Lower lobe of right lung (tissue), 2 donors: ENCODE measurements at places on chromosomes 2 and 18. TPM values are rescaled to one million over a fixed set of nuclear protein-coding genes. Genes with fewer than 3 reads are reported as not detected.

GRCh38 chr2:127545189-127545588, 9.7 kb downstream of the MYO7B start:
- H3K27ac ChIP-seq = no peak overlapping the region
- H3K27me3 ChIP-seq = peaks cover 3% of the 10 kb centered on the region
- DNase-seq = no peak
- H3K4me3 ChIP-seq = no peak overlapping the region
- H3K4me1 ChIP-seq = no peaks in the 10 kb centered on the region
- no peaks in the 10 kb centered on the region for H3K36me3 ChIP-seq

DNMT3A gene
- 35.6 TPM for total RNA-seq

GRCh38 chr18:11367351-11367750, 218.0 kb upstream of the PIEZO2 start:
- no peak overlapping the region for H3K27ac ChIP-seq
- H3K36me3 ChIP-seq = no peaks in the 10 kb centered on the region
- H3K4me1 ChIP-seq = no peaks in the 10 kb centered on the region
- no peaks in the 10 kb centered on the region for H3K27me3 ChIP-seq
- DNase-seq = no peak
- H3K4me3 ChIP-seq = no peak overlapping the region

DNA sequence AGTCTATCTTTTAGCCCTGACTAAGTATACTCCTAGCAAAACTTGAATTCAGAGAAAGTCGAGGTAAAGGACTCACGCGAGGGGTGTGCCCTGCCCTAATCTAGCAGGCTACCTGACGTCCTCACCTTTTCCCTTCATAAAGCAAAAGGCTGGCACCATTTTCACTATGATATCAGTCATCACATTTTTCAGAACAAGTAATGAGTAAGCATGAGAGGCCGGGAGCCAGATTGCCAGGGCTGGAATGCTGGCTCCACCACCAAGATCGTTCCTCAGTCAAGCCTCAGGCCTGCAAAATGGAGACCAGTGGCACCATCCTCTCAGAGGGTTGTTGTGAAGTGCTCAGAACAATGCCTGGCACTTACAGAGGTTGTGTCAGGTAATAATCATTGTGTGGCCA, 18.7 kb upstream of the NCKAP5 start:
- no peak overlapping the region for H3K4me3 ChIP-seq
- no peak overlapping the region for H3K27ac ChIP-seq
- no peaks in the 10 kb centered on the region for H3K36me3 ChIP-seq
- no peak for DNase-seq
- H3K4me1 ChIP-seq = no peaks in the 10 kb centered on the region
- H3K27me3 ChIP-seq = no peaks in the 10 kb centered on the region

UCN gene
- 4.0 TPM for total RNA-seq

- no peaks in the 10 kb centered on the region for H3K27me3 ChIP-seq
- H3K4me3 ChIP-seq = peak overlapping the region; percentile 45
- H3K27ac ChIP-seq = peak overlapping the region; percentile 62
- H3K4me1 ChIP-seq = peaks cover under 1% of the 10 kb centered on the region
Measured at GRCh38 chr2:230226051-230226551, 565 bp downstream of the SP140 start.

- H3K4me3 ChIP-seq = no peak overlapping the region
- H3K4me1 ChIP-seq = no peaks in the 10 kb centered on the region
- H3K27me3 ChIP-seq = no peaks in the 10 kb centered on the region
- H3K36me3 ChIP-seq = no peaks in the 10 kb centered on the region
- H3K27ac ChIP-seq = no peak overlapping the region
Measured at GRCh38 chr2:206958261-206958660, 18.9 kb downstream of the CPO start.

DNA sequence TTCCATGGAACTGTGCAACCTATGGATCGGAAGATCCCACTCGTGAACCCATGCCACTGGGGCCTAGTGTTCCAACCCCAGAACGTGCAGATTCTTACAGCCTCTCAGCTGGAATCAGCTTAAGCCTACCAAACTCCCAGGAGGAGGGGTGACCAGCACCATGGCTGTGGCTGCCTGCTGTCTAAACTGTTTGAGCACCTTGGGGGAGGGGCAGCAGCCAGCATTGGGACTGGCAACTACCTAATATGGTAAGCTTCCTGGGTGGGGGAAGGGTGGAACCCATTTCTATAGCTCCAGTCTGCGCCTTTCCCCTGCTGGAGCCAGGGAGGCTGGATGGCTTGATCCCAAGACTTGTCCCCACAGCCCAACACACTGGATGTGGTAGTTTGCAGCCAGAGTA, 10.7 kb upstream of the POLE4 start:
- H3K27me3 ChIP-seq = no peaks in the 10 kb centered on the region
- no peak overlapping the region for H3K4me3 ChIP-seq
- H3K4me1 ChIP-seq = no peaks in the 10 kb centered on the region
- no peaks in the 10 kb centered on the region for H3K36me3 ChIP-seq
- DNase-seq = no peak

GRCh38 chr2:236899950-236900640, 185.6 kb upstream of the COPS8 start:
- no peak overlapping the region for H3K27ac ChIP-seq
- H3K36me3 ChIP-seq = no peaks in the 10 kb centered on the region
- H3K4me3 ChIP-seq = no peak overlapping the region
- no peaks in the 10 kb centered on the region for H3K27me3 ChIP-seq
- no peaks in the 10 kb centered on the region for H3K4me1 ChIP-seq

DNA sequence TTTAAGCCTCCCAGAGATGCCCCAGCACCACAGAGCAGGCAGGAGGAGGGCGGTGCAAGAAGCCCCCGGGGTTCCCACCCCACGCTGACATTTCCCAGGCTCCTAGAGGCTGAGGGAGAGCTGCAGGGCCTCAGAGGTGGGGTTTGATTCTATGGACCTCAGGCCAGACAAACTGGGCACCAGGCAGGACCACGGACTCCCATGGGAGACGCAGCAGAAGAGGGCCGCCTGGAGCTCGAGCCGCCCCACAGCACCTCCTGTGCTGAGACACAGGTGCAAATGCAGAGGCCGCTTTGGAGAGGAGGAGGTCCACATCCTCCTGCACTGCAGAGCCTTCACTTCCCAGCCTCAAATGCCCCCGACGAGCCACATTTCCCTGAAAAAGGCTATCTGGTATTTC, 62.7 kb downstream of the PSMG2 start:
- no peak overlapping the region for H3K4me3 ChIP-seq
- no peak overlapping the region for H3K27ac ChIP-seq
- no peaks in the 10 kb centered on the region for H3K36me3 ChIP-seq
- no peaks in the 10 kb centered on the region for H3K4me1 ChIP-seq

RAB17 gene
- 60.1 TPM for total RNA-seq

DNA sequence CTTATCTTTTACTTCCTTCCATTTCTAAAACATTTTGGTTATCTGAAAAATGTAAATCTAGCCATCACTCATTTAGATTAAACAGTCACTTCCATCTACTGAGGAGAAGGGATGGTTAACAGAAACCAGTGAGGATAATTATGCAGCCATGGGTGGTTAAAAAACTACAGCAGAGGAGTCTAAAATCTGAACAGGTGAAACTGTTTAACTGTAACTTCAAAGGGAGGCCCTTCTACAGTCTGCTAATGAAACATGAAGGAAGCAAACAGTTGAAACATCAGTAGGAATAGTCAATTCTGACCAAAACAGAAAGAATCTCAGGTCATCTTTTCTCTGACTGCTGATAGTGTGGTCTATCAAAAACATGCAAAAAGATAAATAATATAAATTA, 71.0 kb downstream of the DTNB start:
- H3K36me3 ChIP-seq = no peaks in the 10 kb centered on the region
- H3K4me1 ChIP-seq = no peaks in the 10 kb centered on the region
- H3K4me3 ChIP-seq = no peak overlapping the region
- no peak overlapping the region for H3K27ac ChIP-seq
- H3K27me3 ChIP-seq = no peaks in the 10 kb centered on the region
- no peak for DNase-seq

- H3K36me3 ChIP-seq = no peaks in the 10 kb centered on the region
- no peak overlapping the region for H3K27ac ChIP-seq
Measured at GRCh38 chr2:171346723-171347557, 86.8 kb downstream of the METTL8 start.

SPHKAP gene
- 0.06 TPM for total RNA-seq

DNA sequence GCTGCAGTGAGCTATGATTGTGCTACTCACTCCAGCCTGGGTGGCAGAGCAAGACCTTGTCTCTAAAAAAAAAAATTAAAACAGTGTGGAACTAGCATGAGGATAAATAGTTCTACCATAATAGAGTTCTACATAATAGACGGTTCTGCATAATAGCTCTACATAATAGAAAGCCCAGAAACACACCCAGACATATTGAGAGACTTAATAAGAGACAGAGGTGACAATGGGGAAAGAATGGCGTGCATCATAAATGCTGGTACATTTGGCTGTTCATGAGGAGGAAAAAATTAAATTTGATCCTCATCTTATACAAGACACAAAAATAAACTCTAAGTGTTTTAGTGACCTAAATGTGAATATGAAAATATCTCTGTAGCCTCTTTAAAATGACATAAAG, 58.5 kb downstream of the PTRHD1 start:
- DNase-seq = no peak
- peaks cover 14% of the 10 kb centered on the region for H3K36me3 ChIP-seq
- H3K27ac ChIP-seq = no peak overlapping the region
- H3K4me1 ChIP-seq = peaks cover 18% of the 10 kb centered on the region
- no peak overlapping the region for H3K4me3 ChIP-seq

GRCh38 chr2:120316528-120317179, 29.3 kb upstream of the INHBB start:
- H3K27ac ChIP-seq = no peak overlapping the region
- no peaks in the 10 kb centered on the region for H3K36me3 ChIP-seq
- no peak overlapping the region for H3K4me3 ChIP-seq
- peak; percentile 28 for DNase-seq
- H3K27me3 ChIP-seq = no peaks in the 10 kb centered on the region

POU3F3 gene
- not detected for total RNA-seq

DNA sequence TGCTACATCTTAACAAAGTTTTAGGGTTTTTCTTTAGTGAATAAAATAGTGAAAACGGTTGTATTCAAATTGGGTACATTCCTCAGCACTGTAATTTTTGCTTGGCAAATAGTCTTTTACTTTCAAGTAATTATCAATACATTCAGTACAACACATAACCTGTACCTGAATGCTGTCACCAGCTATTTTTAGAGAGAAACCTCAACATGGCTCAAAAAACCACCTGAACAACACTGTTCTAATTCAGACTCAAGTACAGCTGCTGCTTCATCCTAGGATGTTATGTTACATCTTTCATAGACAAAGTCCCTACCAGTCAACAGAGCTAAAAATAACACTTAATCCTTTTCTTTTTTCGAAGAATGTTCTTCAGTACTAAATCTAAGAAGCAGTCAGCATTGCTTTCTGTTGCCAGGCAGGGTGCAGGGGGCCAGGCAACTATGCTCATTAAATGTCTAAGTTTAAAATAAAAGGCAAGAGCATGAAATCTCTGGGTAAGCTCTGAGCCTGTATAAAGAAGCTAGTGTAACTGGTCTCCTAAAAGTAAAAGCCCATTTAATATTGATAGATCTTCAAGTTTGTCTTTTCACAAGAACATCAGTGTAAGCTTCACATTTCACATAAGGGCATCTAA, 20.5 kb downstream of the PDIA6 start:
- H3K4me1 ChIP-seq = no peaks in the 10 kb centered on the region
- DNase-seq = no peak
- no peaks in the 10 kb centered on the region for H3K27me3 ChIP-seq
- H3K36me3 ChIP-seq = peaks cover 97% of the 10 kb centered on the region

PJVK gene
- total RNA-seq = 3.0 TPM
